ENCODE measurements at places on chromosomes 5 and 9. TPM values are rescaled to one million over a fixed set of nuclear protein-coding genes. Genes with fewer than 3 reads are reported as not detected.

DNA sequence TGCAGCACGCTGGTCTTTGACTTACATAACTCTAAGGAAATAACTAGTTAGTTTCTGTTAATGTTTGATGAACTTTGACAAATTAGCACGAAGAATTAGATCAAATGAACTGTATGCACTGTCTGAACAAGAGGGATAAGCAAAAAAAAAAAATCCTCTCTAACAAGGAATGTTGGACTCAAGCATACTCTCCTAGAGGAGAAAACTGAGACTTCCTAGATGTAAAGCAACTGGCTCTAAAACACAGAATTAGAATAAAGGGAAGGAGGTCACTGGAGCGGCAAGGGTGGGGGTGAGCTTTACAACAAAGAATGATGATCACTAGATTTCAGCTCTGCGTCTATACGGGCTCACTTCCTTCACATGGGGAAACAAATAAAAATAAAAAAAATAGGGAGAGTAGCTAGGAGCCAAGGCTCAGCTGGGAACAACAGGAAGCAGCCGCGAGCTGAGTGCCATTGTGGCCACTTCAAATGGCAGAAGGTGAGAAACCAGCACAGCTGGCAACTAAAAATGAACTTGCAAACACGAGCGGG, 48.7 kb upstream of the CEMIP2 start:
- peak; percentile 53 for DNase-seq
- H3K36me3 ChIP-seq = no peaks in the 10 kb centered on the region
- H3K4me3 ChIP-seq = no peak overlapping the region
- peaks cover 19% of the 10 kb centered on the region for H3K4me1 ChIP-seq
- H3K27me3 ChIP-seq = no peaks in the 10 kb centered on the region
- peak overlapping the region; percentile 48 for H3K27ac ChIP-seq

DNA sequence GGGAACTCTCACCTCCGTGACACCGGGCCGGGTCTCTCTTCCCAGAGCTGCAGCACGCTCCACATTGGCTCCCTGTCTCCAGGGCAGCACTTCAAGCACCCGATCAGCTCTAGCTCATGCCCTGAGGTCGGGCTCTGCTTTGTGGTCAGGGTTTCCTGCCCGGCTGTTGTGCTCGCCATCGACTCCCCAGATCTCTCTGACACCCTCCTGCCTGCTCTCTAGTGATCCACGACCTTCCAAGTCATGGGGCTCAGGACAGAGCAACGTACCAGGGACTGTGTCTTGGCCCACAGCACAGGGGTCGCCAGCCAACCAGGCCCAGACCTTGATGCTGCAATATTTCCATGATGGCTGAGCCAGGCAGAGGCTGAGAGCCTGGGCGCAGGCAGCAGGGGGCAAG, 45.1 kb downstream of the PRRT1B start:
- peaks cover 74% of the 10 kb centered on the region for H3K36me3 ChIP-seq
- peaks cover 16% of the 10 kb centered on the region for H3K4me1 ChIP-seq
- no peak overlapping the region for H3K4me3 ChIP-seq
- no peak for DNase-seq
- no peaks in the 10 kb centered on the region for H3K27me3 ChIP-seq
- H3K27ac ChIP-seq = no peak overlapping the region

Gene CA9
- total RNA-seq = 0.49 TPM

Gene CCDC192
- total RNA-seq = 0.18 TPM
